ENCODE measurements at places on chromosomes 2 and 18.
A peak's percentile ranks its signal among the peaks of the same experiment; 100 is the strongest.

- DNase-seq = no peak
These were observed 428.0 kb downstream of the FBXO15 start for GRCh38 chr18:73719611-73720010.

DNA sequence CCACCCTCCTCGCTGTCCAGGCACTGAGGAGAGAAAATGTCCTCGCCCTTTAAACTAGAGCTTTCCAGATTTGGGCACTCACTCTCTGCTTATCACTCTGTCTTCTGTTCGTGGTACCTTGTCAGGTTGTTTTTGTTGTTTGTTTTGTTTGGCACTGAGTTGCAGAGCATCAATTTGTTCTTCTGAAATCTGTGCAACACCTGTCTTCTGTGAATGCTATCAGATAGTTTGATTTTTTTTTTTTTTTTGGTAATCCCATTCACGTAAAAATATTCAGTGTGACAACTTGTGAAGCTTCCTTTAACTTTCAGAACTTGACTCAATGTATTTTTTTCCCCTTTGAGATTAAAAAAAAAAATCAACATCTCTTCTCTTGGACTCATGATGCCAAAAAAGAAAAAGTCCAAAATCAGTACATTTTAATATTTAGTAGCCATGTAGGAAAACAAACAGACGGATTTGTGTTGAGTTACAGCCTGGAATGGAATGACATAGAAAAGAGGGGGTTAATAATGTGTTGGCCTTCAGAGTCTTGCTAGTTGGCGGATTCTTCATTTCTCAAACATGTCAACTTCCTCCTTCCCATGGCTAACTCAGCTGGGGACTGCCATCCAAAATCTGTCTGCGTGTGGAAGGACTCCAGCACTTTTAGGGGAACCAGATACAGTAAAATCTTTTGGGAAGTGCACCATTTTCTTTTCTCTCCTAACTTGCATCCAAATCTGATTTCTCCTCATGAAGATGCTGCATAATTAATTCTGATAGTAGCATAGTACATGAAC lies 1.6 kb downstream of the TMEM178A start:
- DNase-seq = no peak

DNA sequence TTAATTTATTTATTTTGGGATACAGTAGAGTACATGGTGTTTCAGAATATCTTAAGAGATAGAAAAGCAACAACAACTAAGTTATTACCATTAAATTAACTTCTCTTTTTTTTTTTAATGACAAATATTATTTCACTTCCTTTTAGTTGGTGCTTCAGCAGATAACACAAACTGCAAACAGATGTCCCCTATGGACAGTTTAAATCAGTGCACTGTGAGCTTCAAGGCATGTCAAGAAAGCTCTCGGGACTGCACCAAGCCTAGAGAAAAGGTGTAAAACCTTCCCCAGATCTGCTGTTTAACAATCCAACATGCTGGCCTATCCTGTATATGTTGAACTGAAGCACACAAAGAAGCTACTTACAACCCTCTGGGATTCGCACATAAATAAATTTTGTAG lies 122.7 kb downstream of the TCF4 start:
- no peak for DNase-seq

DNA sequence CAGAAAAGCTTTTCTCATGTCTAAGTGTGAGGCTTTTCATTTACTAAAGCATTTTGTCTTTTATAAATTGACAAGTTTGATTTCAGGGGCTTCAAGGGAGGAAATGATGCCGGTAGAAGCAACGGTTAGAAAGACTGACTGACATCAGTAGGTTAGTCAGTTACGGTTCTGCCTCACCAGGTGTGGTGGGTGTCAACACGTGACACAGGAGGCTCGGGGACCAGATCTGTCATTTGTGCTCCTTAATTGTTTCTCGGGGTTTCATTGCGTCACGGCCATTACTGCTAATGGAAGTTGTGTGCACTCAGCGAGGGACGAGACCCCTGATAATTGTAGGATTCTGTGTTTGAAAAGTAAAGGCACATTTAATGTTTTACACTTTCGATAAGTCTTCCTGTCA lies 18.9 kb upstream of the PTPRM start:
- no peak for DNase-seq

DNA sequence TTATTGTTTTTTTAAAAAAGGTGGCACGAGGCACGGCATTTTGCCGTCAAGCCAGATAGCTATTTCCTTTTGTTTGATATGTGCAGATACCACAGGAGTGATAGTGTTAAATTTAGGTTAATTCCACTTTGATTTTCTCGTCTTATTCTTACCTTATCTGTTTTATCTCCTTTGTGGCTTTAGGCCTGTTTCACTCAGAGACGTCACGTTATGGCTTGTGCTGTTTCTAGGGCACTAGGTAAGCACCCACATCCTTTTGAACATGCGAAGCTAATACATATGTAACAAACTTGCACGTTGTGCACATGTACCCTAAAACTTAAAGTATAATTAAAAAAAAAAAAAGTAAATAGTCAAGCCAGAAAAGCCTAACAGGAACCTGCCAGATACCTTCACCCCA lies 57.8 kb downstream of the C18orf63 start:
- no peak for DNase-seq

DNA sequence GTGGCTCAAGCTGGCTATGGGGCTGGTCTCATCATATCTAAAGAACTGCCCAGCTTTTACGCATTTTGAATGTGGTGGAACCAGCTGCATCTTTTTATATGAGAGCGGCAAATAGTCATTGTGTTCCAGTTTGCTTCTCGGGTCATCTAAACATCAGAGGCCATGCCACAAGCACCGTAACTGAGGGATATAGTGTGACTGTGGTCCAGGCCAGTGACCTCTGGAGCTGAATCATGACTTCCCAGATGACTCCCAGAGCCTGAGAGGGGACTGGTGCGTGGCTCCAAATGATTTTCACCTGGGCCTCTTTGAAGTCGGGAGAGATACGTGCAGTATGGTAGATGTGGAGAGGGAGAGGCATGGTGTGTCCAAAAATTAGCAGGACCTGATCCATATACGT lies 271.0 kb downstream of the NEDD4L start:
- no peak for DNase-seq

DNA sequence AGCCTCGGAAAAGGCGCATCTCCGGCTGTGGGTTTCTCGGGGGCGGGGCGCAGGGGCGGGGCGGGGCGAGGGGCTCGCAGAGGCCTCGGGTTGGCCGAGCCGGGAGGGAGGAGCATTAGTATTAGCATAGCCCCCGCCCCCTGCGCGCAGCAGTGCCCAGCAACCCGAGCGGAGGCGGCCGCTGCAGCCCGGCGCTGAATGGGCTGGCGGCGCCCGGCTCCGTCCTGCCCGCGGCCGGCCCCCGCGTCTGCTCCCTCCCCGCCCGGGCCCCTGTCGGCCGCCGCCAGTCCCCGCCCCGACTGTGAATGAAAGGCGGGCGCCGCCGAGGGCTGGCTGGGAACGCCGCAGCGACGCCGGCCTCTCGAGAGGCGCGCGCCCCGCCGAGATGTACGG lies at the start of gene EFR3B:
EFR3B (plus strand) TSS at position 149 of the 393 bp plus-strand sequence; CDS start at position 386, 237 bp downstream.
- peak; percentile 86 for DNase-seq

- DNase-seq = no peak
These were observed 149.1 kb downstream of the RHBDD1 start for GRCh38 chr2:226984750-226985582.

GRCh38 chr2:175432021-175432420 lies 250.5 kb upstream of the ATP5MC3 start:
- DNase-seq = no peak

Measured in stimulated activated CD4-positive, alpha-beta T cell treated with anti-CD3 and anti-CD28 coated beads, Interleukin-4, amount 100 ng/mL, for 48 hours (primary cell).